ENCODE measurements at places on chromosomes 16 and 17.

- DNase-seq, result no peak
These were observed 608.9 kb upstream of the SALL1 start for GRCh38 chr16:51759999-51760398.

- DNase-seq, result no peak
These were observed 64.2 kb downstream of the STH start for GRCh38 chr17:46063241-46063640.

DNA sequence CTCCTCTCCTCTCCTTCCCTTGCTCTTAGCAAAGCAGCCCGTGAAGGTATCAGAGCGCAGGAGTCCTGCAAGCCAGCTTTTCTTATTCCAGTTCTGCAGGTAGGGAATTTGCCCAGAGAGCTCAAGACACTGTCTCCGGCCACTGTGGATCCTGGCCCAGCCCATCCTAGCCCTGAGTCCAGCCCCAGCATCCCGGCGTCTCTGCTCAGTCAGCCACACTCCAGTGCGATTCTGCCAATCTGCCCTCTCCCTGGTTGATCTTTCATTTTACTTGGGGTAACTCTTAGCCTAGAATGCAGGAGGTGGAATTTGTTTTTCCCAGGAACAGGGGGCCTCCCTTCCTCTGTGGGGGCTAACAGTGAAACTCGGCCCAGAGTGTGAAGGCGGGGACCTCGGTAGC is 176.9 kb upstream of the GSE1 start:
- DNase-seq, result no peak

DNA sequence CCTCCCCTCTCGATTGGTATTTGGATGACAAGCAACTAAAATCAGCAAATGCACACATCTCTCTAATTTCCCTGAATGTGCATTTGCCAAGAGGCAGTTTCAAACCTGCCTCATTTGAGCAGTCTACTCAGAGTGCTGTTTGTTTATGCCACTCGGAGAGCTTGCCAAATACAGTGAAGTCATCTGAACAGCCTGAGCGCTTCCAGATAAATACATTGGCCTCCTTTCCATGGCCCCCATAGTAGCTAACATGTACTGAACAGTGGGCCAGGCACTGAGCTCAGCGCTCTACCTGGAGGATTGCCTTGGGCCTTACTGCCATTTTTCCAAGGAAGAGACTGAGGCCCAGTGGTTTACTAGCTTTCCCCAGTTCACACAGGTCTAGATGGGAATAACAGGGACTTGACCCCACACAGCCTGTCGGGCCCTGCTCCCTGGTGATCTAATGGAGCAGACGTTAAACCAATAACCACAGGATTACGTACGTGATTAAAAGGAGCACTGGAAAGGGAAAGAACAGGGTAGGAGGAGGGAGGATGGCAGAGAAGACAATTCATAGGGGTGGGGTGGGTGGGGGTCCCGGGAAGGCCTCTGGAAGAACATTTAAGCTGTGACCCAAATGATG is 18.7 kb upstream of the ANKRD40CL start:
- DNase-seq, result no peak
